ENCODE measurements at places on chromosomes 7 and 10.

GRCh38 chr10:106707657-106708056 lies 456.8 kb downstream of the SORCS1 start:
- DNase-seq, result no peak

GRCh38 chr10:88411772-88412349 lies 171.3 kb downstream of the RNLS start:
- DNase-seq, result no peak

DNA sequence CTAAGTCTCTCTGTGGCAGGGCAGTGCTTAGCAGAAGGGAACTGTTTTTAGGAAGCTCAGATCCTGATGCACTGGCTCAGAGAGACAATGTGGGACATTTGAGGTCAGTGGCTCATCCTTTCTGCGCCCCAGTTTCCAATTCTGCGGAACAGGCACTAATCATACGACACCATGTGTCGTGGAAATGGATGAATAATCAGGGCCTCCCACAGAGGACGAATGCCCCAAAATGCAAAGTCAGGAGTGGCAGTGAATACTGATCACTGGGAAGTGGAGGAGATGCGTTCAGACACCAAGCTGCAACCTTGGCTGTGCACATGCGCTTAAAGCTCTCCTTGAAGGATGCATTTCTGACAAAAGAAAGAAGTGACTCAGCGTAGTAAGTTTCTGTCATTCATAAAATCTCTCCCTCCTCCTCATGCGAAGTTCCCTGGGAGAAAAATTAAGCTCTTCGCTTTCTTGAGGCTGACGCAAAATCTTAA lies 21.9 kb upstream of the ECHDC3 start:
- DNase-seq, result no peak

DNA sequence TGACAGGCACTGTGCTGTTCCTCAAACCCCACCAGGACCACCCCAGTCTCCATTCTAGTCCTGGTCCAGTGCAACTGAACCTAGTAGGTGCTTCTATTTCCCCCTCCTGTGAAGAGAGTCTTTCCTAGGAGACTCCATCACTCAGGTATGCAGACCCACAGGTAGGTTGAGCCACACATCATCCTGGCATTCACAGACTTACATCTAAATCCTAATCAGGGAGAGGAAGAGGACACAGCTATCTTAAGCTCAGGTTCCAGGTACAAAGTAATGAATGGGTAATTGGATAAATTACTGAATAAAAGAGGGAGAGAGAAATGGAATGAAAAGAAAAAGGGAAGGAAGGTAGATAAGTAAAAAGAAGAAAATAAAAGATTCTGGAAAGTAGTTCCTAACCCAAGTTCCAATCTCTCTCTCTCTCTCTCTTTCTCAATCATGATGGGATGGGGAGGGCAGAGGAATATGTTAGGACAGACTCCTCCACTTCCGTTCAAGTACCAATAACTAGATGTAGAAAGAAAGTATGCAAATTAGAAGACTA lies 139.8 kb upstream of the NAMPT start:
- DNase-seq, result no peak

DNA sequence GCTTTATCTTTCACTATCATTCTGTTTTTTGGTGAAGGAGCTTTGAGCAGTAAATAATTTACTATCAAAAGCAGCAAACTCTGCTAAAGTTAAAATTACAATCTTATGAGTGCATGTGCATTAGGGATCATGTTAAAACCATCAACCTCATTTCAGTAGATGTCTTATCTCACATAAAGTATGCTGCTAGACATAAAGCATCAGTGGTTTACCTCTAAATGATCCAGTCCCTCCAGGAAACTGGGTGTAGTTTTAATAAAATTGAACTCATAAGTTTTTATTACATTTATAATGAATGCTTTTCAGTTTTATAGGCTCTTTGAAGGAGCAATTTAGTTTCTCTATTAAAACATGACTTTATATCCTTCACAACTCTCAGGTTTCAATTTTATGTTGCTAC lies 108.7 kb downstream of the LRRN3 start:
- DNase-seq, result no peak
